B cell (primary cell): ENCODE measurements at places on chromosomes 2 and 18. TPM values are rescaled to one million over a fixed set of nuclear protein-coding genes. Genes with fewer than 3 reads are reported as not detected.

The LOXL3 gene
- polyA plus RNA-seq: 0.97 and 1.2 TPM in 2 replicates

The CELF4 gene
- not detected in 2 replicates for polyA plus RNA-seq

The SERPINB3 gene
- polyA plus RNA-seq: not detected in 2 replicates

The MYO7B gene
- polyA plus RNA-seq: 3.6 and 68.2 TPM in 2 replicates

The COL5A2 gene
- polyA plus RNA-seq: 0.22 and 0.45 TPM in 2 replicates

The HAT1 gene
- polyA plus RNA-seq: 12.0 and 16.2 TPM in 2 replicates

DNA sequence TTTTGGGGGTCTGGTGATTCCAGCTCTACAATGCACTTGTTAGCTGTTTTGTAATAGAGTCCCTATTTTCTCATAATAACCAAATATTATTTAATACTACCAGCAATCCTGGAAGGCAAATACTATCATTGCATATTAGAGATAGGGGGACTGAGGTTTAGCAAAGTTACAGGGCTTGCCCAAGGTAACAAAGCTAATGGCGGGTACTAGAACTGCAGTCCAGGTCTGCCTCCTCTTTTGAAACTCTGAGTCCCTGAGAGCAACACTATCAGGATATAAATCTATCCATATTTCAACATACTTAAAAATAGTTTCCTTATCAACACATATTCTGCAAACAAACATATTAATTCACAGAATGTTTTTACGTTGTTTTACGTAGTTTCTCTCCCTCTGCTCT is 235.5 kb upstream of the ACVR2A start:
- DNase-seq: no peak
- H3K27me3 ChIP-seq: no peaks in the 10 kb centered on the region
- H3K4me1 ChIP-seq: no peaks in the 10 kb centered on the region
- H3K27ac ChIP-seq: no peak overlapping the region
- H3K4me3 ChIP-seq: no peak overlapping the region

GRCh38 chr2:137964859-137965459 is 686 bp downstream of the HNMT start:
- H3K27ac ChIP-seq: no peak overlapping the region
- no peak overlapping the region for H3K4me3 ChIP-seq
- H3K36me3 ChIP-seq: no peaks in the 10 kb centered on the region
- no peaks in the 10 kb centered on the region for H3K4me1 ChIP-seq
- no peak for DNase-seq

- no peak overlapping the region for H3K4me3 ChIP-seq
- DNase-seq: no peak
- peaks cover 3% of the 10 kb centered on the region for H3K27me3 ChIP-seq
- H3K27ac ChIP-seq: no peak overlapping the region
These were observed 22.1 kb downstream of the SRD5A2 start for GRCh38 chr2:31558401-31559295.

DNA sequence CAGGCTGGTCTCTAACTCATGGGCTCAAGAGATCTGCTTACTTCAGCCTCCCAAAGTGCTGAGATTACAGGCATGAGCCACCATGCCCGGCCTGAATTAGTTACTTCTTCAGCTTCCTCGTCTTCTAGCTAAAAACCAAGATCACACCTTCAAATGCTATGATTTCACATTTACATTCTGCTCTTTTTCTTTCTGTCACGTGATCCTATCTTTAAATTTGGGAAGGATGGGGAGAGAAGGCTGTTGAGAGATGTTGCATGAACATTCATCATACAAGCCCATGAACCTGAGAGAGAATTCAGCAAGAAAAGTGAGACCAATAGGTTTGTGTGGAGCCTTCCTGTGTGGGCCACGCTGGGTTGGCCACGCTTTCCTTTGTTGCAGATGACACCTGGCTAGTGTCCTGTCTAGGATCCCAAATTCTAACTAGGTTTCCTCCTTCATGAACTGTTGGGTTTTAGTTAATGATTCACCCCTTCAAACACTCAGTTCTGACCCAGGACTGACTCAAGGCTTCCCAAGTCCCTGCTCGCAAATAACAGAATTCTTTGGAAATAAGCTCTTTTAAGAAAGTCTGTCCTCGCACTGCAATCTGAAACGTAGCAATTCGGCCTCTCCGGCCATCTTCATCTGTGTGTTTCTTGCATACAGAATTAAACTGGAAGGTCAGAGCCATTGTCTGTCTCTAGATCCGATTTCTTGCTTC is 57.3 kb upstream of the CREB1 start:
- no peaks in the 10 kb centered on the region for H3K36me3 ChIP-seq
- no peak overlapping the region for H3K27ac ChIP-seq
- peaks cover 3% of the 10 kb centered on the region for H3K4me1 ChIP-seq
- no peak overlapping the region for H3K4me3 ChIP-seq

- H3K27me3 ChIP-seq: peaks cover 54% of the 10 kb centered on the region
- no peaks in the 10 kb centered on the region for H3K36me3 ChIP-seq
- no peak for DNase-seq
- H3K4me1 ChIP-seq: peaks cover 26% of the 10 kb centered on the region
- no peak overlapping the region for H3K4me3 ChIP-seq
These were observed 15.9 kb upstream of the CD28 start for GRCh38 chr2:203690441-203691047.

GRCh38 chr18:5197032-5197434 is at the start of gene AKAIN1:
Gene AKAIN1 (minus strand): TSS chr18:5197257. CDS start chr18:5197053, 204 bp downstream.
- DNase-seq: peak; percentile 18
- no peaks in the 10 kb centered on the region for H3K36me3 ChIP-seq
- no peak within 1 kb of the TSS for H3K4me3 ChIP-seq
- peaks cover 39% of the 10 kb centered on the region for H3K27me3 ChIP-seq
- H3K27ac ChIP-seq: no peak within 1 kb of the TSS

DNA sequence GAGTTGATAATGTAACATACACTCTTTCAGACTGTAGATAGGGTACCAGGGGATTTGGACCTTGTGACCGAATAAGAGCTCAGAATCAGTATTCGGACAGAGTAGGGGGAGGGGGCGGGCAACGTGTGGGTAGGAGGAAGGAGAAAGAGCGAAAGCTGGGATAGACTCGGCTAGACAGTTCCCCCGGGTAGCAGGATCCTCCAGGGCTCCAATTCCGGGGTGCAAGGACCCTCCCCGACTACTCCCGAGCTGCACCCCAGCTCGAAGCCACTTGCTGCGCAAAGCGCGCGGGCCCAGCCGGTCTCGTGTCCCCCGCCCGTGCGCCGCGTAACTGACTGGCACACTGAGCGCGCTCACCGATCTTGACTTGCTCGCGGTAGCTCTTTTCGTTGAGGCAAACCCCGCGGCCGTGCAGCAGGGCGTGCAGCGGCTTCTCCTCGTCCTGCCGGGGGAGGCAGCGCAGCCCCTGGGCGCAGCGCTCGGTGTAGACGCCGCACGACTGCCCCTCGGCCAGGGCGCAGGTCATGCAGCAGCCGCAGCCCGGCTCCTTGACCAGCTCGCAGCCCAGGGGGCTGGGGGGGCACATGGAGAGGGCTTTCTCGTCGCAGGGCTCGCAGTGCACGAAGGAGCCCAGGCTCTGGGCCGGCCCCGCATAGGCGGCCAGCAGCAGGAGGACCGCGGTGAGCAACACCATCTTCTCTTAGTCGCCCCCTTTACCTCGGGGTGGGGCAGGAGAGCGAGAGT is 1.1 kb downstream of the IGFBP5 start:
- peak; percentile 18 for DNase-seq
- H3K4me3 ChIP-seq: no peak overlapping the region
- H3K4me1 ChIP-seq: peaks cover 30% of the 10 kb centered on the region
- H3K36me3 ChIP-seq: no peaks in the 10 kb centered on the region

DNA sequence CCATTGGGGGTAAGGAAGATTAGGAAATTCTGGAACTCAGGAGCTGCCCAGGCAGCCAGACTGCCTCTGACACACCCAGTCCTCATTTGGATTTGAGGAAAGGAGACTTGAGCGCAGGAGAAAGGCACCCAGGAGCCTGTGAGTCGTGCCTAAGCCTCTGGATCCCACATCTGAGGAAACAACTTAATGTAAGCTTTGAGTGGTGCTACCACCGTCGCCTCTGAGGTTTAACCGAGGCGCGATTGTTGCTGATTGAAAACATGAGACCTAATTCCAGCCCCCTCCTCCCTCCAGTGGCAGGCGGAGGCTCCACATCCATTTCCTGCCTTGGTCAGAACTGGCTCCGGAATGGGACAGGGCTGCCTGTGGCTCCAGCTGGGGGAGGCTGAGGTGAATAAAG is 176.7 kb upstream of the PKDCC start:
- no peak overlapping the region for H3K27ac ChIP-seq
- H3K4me3 ChIP-seq: no peak overlapping the region
- DNase-seq: no peak
- no peaks in the 10 kb centered on the region for H3K4me1 ChIP-seq
- no peaks in the 10 kb centered on the region for H3K27me3 ChIP-seq

- no peak for DNase-seq
- peak overlapping the region; percentile 98 for H3K27ac ChIP-seq
- no peaks in the 10 kb centered on the region for H3K27me3 ChIP-seq
These were observed 564 bp downstream of the GCC2 start for GRCh38 chr2:108449410-108450130.

DNA sequence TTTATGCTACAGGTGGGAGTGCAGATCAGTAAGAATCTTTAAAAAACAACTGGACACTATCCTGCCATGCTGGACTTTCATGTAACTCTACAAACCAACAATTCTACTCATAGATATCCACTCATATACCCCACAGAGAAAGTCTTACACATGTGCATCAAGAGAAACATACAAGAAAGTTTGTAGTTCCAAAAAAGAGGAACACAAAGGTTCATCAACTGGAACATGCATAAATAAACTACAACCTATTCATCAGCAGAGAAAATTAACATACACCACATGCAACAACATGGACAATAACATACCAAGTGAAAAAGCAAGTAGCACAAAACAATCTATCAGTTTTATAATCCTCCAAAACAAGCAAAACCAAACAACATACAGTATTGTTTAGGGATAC is 17.0 kb downstream of the TCF4 start:
- peaks cover 2% of the 10 kb centered on the region for H3K4me1 ChIP-seq
- H3K27me3 ChIP-seq: no peaks in the 10 kb centered on the region
- DNase-seq: peak; percentile 23
- no peak overlapping the region for H3K27ac ChIP-seq
- no peaks in the 10 kb centered on the region for H3K36me3 ChIP-seq
- no peak overlapping the region for H3K4me3 ChIP-seq

GRCh38 chr2:99818842-99819241 is 323.5 kb downstream of the AFF3 start:
- no peaks in the 10 kb centered on the region for H3K27me3 ChIP-seq
- no peak overlapping the region for H3K4me3 ChIP-seq
- H3K27ac ChIP-seq: no peak overlapping the region
- H3K36me3 ChIP-seq: peaks cover 36% of the 10 kb centered on the region
- no peak for DNase-seq
- H3K4me1 ChIP-seq: no peaks in the 10 kb centered on the region

- DNase-seq: no peak
- peak overlapping the region; percentile 5 for H3K4me3 ChIP-seq
- H3K36me3 ChIP-seq: no peaks in the 10 kb centered on the region
These were observed 17.8 kb upstream of the TMEM131 start for GRCh38 chr2:98013407-98014042.

GRCh38 chr2:26461601-26462023 is 16.3 kb downstream of the OTOF start:
- no peaks in the 10 kb centered on the region for H3K36me3 ChIP-seq
- no peak overlapping the region for H3K27ac ChIP-seq
- no peak for DNase-seq
- no peaks in the 10 kb centered on the region for H3K27me3 ChIP-seq
- no peak overlapping the region for H3K4me3 ChIP-seq

DNA sequence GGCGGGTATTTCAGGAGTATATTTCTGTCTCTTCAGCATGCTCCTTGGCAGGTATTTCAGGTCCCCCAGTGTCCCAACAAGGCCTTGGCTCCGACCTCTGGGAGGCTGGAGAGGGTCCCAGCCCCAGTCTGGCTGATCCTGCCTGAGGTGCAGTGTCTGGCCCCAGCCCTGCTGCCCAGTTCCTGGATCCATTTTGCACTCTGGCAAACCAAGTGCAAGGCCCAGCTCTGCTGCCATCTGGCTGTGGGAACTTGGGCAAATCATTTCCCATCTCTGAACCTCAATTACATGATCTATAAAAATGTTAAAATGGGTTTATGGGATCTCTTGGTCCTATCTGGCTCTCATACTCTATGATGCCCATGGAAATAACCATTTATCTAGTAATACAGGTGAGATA is 63.6 kb downstream of the ZBTB7C start:
- H3K4me1 ChIP-seq: no peaks in the 10 kb centered on the region
- peaks cover 5% of the 10 kb centered on the region for H3K27me3 ChIP-seq
- no peak overlapping the region for H3K4me3 ChIP-seq
- no peaks in the 10 kb centered on the region for H3K36me3 ChIP-seq
- no peak for DNase-seq
- no peak overlapping the region for H3K27ac ChIP-seq

GRCh38 chr18:8938817-8939216 is 163.7 kb upstream of the NDUFV2 start:
- peak overlapping the region; percentile 63 for H3K27ac ChIP-seq
- H3K36me3 ChIP-seq: no peaks in the 10 kb centered on the region
- H3K27me3 ChIP-seq: no peaks in the 10 kb centered on the region
- no peak overlapping the region for H3K4me3 ChIP-seq
- peak; percentile 32 for DNase-seq

GRCh38 chr18:27750014-27750413 is 426.9 kb downstream of the CDH2 start:
- H3K27ac ChIP-seq: no peak overlapping the region
- no peaks in the 10 kb centered on the region for H3K27me3 ChIP-seq
- DNase-seq: no peak
- H3K4me1 ChIP-seq: no peaks in the 10 kb centered on the region
- no peaks in the 10 kb centered on the region for H3K36me3 ChIP-seq

DNA sequence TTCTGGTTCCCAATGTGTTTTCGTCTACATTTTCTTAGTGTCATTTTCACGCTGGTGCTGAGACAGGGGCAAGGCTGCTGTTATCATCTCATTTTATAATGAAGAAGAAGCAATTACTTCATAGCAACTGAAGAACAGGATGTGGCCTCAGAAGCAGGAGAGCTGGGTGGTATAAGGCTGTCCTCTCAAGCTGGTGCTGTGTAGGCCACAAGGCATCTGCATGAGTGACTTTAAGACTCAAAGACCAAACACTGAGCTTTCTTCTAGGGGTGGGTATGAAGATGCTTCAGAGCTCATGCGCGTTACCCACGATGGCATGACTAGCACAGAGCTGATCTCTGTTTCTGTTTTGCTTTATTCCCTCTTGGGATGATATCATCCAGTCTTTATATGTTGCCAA is 7.3 kb downstream of the IL36G start:
- H3K36me3 ChIP-seq: no peaks in the 10 kb centered on the region
- no peak overlapping the region for H3K4me3 ChIP-seq
- H3K4me1 ChIP-seq: no peaks in the 10 kb centered on the region
- H3K27ac ChIP-seq: no peak overlapping the region

- DNase-seq: no peak
- H3K4me3 ChIP-seq: no peak overlapping the region
- no peaks in the 10 kb centered on the region for H3K27me3 ChIP-seq
- H3K27ac ChIP-seq: no peak overlapping the region
These were observed 10.3 kb upstream of the ARHGEF4 start for GRCh38 chr2:130826419-130826818.

GRCh38 chr18:69982417-69982816 is 34.7 kb upstream of the CD226 start:
- H3K4me3 ChIP-seq: no peak overlapping the region
- no peaks in the 10 kb centered on the region for H3K4me1 ChIP-seq
- no peaks in the 10 kb centered on the region for H3K27me3 ChIP-seq
- no peaks in the 10 kb centered on the region for H3K36me3 ChIP-seq
- DNase-seq: no peak
